ENCODE measurements at places on chromosomes 11 and 22.

DNA sequence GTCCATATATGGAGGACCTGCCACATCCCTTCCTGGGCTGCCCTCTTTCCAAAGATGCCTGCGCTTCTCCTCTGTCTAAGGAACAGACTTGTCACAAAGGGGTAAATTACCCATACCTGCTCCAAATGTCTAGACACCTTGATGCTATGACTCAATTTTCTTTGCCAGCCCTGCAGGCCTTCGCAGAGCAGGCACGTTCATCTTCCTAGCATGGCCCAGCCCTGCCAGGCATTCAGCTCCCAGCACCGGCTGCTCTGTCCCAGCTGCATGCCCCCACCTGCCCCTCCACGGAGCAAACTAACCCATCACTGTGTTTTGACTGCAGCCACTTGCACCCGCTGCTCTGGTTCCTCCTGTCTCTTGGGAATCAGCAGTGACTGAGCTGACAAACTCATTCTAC, 526.1 kb downstream of the MIAT start:
- no peak for DNase-seq

DNA sequence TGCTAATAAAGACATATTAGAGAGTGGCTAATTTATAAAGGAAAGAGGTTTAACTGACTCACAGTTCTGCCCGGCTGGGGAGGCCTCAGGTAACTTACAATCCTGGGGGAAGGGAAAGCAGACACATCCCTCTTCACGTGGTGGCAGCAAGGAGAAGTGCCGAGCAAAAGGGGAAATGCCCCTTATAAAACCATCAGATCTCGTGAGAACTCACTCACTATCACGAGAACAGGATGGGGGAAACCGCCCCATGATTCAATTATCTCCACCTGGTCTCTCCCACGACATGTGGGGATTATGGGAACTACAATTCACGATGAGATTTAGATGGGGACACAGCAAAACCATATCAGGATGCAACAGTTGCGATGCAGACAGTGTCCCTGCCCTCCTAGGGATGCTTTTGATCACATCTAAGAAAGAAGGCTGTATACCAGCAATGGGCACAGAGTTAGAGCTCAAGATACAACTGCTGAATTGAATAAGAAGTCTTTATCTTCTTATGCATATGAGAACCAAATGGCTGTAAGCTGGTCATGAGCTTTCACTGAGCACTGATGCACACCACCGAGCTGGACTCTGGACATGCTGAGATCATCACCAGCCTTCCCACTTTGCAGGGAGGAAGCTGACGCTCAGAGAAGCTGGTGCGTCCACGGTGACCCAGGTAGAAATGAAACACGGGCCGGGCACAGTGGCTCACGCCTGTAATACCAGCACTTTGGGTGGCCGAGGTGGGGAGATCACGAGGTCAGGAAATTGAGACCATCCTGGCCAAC, 255.2 kb downstream of the MN1 start:
- DNase-seq, result no peak

DNA sequence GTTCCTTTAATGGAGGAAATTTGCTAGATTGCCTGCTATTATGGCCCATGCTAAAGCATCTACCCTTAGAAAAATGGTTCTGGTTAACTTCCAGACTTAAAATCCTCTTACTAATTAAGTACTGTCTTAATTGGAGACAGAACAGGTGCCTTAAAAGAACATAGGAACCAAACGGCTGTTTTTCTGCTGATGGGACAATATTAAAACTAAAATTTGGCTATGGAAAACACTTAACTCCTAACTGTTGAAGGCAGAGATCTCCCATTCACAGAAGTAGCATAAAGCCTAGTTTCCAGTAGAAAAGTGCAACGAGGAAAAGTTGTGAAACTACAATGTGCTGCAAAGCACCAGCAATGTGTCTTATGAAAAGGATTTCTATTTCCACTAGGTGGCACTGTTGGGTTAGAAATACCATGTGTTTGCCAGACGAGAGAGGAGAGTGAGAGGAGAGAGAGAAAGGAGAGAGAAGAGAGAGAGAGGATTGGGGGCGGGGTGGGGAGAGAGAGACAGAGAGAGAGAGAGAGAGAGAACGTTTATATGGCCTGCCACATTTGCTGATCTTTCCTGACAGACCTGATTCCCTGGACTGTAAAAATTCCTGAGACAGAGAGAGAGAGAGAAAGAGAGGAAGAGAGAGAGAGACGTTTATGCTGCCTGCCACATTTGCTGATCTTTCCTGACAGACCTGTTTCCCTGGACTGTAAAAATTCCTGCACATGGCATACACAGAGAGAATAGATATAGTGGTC, 51.5 kb downstream of the FAM181B start:
- peak; percentile 48 for DNase-seq

GRCh38 chr22:39256186-39256552, 11.4 kb upstream of the PDGFB start:
- no peak for DNase-seq

- DNase-seq, result no peak
These were observed 14.1 kb upstream of the MDK start for GRCh38 chr11:46367244-46367915.

DNA sequence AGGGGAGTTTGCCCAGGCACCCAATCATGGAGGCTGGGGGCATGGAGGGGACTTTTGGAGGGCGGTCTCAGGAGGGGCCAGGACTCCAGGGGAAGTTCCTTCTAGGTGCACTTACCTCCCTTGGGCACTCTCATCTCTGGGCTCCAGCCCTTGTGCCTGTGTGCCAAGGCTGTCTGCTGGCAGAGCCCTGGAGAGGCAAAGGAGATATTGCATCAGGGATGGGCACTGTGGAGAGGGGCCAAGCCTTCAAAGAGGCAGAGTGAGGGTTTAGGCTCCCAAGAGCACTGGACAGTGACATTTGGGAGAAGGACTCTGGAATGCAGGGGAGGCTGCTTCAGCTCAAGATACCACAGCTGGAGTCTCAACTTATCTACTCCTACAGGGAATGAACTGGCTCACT, 32.2 kb upstream of the TFIP11 start:
- no peak for DNase-seq

- DNase-seq, result peak; percentile 66
These were observed 42.6 kb downstream of the MAP6 start for GRCh38 chr11:75625991-75626888.

- DNase-seq, result no peak
These were observed 187.4 kb upstream of the MTMR2 start for GRCh38 chr11:96111308-96111707.
